ENCODE measurements at places on chromosomes 6 and 20.

- no peak for DNase-seq
These were observed 310.2 kb upstream of the SGK1 start for GRCh38 chr6:134628154-134628553.

DNA sequence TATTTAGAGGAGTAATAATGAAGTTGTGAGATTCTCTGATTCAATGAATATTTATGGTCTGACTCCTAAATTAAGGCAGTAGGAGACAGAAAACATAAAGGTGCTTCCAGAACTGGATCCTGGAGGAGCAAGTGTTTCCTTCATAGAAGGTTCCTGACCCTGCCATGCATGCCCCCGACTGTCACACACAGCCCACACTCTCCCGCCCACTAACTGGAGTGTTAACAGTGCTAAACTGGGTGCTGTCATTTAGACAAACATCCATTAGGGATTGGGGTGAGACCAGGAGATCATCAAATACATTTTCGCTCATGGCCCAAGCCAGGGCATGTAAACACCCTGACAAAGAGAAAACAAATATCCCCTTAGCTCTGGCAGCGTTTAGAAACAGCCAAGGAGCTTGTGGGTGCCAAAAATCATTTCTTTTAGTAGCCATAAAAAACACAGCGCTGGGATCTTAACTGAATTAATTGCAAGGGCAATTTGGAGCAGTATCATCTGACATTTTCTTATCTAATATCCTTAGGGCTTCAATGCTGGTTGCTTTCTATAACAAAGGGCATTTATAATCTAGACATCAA lies 46.8 kb downstream of the INSM1 start:
- no peak for DNase-seq

DNA sequence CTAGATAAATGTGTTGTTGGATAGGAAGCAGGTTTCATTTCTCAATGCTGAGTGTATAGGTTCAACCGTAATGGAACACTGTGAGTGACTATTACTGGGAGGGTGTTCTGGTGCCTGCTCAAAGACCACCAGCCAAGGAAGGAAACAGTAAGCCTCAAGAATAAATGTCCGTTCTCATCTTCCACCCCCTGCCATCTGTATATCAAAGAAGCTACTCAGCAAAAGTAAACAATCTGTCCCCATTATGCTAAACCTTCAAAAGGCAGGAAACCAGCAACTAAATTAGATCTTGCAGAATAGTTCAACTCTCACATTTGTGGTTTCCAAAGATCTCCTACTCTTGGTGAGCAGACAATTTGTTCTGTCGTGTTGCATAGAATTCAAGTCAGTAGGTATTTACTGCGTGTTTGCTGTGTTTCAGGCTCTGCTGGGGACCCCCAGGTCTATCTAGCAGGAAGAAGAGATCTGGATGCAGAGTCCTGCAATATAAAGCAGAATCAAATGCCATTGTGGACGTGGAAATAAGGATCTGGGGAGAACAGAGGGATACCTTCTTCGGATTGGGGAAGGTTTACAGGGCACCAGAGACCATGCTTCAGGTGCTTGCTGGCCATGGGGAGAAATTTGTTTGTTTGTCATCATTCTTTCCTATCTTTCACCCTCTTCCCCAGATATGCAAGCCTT lies 87.3 kb downstream of the SCML4 start:
- DNase-seq = no peak

DNA sequence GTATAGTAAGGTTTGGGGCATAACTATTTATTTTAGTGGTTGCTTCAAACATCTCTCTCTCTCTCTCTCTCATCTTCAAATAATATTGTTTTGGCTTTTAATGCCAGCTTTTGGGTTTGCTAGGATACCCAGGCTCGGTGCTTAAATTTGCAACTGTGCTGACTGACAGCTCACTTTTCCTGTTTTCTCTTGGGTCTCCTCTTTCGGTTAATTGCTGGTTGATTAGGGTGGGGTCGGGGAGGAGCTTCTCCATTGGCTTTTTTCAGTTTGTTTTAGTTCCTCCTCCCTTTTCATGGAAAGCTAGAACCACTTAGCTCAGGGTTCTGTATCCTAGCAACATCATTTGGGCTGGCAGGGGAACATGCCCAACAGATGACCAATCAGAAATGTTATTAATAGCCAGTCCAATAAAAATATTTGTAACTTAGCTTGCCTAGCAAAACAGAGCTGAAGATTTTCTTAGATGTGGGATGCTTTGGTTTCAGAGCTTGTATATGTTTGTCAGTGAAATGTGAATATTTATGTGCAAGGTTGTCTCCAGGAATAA lies 11.3 kb downstream of the TFAP2B start:
- no peak for DNase-seq

- no peak for DNase-seq
These were observed 14.3 kb downstream of the PARD6B start for GRCh38 chr20:50745634-50746137.

DNA sequence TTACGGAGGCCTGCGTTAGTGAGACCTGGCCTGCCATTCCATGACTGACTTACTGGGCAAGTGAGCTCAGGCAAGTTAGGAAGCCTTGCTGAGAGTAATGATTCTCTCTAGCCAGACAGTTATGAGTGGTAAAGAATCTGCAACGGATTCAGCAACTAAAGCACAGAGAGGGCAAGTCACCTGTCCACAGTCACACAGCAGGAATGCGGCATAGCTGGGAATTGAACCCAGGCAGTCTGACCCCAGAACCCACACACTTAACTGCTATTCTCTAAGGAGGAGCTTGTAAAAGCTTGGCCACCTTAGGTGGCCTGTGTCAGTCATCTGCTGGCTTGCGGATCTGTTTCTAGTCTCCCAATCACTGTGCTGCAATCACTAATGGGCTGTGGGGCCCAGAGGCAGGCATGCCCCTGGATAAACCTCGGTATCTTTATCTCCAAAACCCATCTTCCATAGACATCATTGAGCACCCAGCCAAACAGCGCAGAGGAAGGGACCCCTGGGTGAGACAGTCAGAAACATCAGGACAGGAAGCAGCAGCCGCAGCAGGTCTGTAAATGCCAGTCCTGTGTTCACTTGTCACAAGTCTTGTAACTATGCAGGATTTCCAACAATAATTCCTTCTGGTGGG lies 215.9 kb upstream of the KCNG1 start:
- no peak for DNase-seq

- no peak for DNase-seq
These were observed 162.7 kb downstream of the CDK19 start for GRCh38 chr6:110652520-110652919.

DNA sequence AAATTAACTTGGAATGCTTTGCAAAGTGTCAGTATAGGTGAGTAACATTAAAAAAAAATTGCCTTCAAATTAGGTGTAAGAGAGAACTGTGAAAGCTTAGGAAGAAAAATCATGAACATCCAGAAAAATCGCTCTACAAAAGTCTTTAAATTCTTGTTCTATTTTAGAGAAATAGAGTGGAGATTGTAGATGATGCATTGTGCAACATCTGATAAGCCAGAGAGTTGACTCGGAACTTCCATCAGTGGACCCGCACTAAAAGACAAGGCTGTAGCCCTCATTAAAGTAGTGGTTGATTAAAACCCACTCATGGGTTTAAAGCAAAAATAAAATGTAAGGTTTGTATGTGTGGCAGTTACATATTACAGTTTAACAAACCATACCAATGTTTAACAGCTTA lies 35.8 kb downstream of the MAP3K4 start:
- no peak for DNase-seq

DNA sequence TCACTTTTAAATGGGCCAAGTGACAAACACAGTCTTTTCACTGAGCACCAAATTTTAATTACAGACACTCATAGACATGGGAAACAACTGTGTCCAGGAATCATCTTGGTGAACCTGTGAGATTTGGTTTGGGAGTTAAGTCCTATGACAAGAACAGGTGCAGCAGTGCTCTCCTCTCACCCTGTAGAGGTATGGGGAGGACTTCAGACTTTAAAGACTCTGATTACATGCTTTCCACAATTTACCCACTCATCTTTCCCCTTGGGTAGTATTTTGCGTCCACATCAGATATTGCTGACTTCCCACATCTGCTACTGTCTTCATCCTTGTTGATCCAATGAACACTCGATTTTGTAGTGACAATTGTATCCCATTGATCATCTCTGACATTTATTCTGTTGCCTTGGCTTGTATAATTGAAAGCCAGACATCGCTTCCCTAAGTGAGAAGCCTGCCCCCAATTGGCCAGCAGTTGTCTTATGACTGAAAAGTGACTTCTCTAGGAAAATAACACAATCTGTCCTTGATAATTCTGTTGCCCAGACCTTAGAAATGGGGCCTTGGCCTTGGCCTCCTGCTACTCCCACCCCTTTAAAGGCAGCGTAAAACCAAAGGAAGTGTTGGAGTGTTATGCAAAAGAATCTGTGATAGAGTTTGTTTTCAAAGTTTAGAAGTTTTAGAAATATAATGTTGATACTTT lies 40.0 kb downstream of the TXLNB start:
- no peak for DNase-seq

GRCh38 chr20:21096321-21097043 lies 9.7 kb downstream of the LINC00237 start:
- DNase-seq = no peak

DNA sequence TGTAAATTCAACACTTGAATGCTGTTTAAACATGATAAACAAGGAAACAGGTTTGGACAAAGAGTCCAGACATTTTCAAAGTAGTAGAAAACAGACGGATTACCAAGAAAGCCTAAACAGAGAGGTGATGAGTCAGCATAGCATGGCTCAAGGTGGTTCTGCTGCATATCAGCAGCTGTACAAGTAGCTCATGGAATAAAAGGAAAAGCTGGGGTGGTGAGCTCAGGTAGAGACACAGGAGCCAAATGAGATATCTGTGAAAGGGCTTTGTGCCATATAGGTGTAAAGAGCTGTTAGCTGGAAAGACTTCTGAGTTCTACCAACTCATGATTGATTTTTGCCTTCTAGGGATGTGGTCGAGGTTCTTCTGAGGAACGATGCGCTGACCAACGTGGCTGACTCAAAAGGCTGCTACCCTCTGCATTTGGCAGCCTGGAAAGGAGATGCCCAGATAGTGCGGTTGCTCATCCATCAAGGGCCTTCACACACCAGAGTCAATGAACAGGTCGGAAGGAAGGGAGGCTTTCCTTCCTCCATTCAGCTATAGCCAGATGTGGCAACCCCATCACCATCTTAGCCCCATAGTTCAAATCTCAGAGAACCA lies 80.7 kb downstream of the ANKS1A start:
- no peak for DNase-seq
